Dermis blood vessel endothelial cell (primary cell): ENCODE measurements at places on chromosomes 6 and 20. TPM values are rescaled to one million over a fixed set of nuclear protein-coding genes. Genes with fewer than 3 reads are reported as not detected.
A peak's percentile ranks its signal among the peaks of the same experiment; 100 is the strongest.

GRCh38 chr6:143507358-143508145 lies 4.0 kb downstream of the FUCA2 start:
- no peak for DNase-seq

- DNase-seq: no peak
Observed at GRCh38 chr20:37807471-37808232, 95.3 kb upstream of the VSTM2L start.

DNA sequence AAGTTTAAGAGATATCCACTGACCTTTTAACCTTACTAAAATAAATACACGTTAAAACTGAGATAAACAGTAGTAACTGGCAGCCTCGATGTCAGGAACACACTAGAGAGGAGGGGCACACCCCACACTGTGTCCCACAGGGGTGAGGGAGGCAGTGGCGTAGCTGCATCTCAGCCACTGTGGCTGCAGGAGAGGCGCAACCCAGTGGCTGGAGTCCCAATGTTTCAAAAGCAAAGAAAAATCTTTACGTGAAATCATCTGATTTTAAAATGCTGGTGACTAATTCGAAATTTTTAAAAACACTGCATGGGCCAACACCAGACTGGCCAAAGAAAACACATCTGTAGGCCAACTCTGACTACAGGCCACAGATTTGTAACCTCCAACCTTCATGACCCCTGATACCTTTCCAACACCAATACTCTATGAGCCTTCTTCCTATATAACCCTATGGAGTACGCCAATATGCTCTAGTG lies 54.7 kb downstream of the TRAM2 start:
- DNase-seq: peak; percentile 78

DNA sequence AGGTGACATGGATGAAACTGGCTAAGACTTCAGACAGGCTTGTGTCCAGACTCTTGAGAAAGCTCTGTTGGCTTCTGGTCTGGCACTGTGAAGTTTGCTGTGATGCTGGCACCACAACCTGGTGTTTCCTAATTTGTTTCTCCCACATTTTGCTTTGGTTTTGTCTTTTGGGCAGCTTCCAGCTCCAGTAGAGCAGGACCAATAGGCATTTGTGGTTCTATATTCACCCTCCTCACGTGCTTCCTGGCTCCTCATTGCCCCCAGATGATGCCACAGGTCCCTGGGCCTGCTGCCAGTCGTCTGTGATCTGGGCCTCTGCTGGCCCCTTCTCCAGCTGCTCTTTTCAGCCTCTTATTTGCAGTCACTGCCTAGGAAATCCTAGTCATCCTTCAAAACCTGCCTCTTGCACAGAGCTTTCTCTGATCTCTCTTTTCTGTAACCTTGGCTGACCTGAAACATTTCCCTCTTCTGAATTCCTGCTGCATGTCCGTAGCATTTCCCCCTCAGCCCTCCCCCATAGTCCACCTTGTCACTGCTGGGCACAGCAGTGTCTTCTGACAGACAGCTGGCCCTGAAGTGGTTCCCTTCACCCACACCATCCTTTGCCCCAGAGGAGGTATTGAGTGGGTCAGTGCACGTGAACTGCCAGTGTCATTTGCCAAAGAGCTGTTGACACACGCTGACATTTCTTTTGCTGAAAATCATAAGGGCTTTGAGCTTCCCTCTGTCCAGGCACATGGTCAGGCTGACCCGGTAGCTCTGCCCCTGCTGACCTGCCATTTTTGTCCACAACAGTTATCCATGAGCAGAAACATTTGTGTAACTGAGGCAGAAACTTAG lies 63.0 kb downstream of the PTPN1 start:
- DNase-seq: peak; percentile 86

- DNase-seq: no peak
Observed at GRCh38 chr20:37354210-37355195, 8.6 kb downstream of the SRC start.

- DNase-seq: no peak
Observed at GRCh38 chr6:31614075-31614619, 887 bp upstream of the AIF1 start.

The CTCFL gene
- total RNA-seq: not detected in 2 replicates
